ENCODE measurements at places on chromosomes 12 and 14.
A peak's percentile ranks its signal among the peaks of the same experiment; 100 is the strongest.

GRCh38 chr12:52838609-52839435 lies 4.7 kb upstream of the KRT79 start:
- no peak for DNase-seq

DNA sequence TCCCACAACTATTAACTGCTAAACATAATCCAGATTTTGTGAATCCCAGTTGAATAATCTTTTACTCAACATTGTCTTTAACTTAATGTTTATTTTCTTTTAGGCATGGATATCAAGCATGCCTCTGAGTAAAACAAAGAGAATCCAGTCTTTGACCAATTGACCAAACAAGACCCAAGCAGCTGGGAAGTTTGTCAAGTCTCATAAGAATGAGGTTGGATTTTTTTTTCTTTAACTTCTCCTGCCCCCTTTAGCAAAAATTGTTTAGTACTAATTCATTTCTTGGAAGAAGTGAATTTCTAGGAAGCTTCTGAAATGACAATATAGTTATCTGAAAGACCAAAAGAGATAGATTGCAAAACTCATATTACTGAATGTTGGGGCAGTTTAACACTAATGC lies 89.9 kb downstream of the OTOGL start:
- DNase-seq = no peak

- DNase-seq = no peak
Observed at GRCh38 chr12:17372508-17372907, 717.5 kb downstream of the RERGL start.

- DNase-seq = no peak
Observed at GRCh38 chr12:119296535-119296934, 38.0 kb upstream of the CCDC60 start.

DNA sequence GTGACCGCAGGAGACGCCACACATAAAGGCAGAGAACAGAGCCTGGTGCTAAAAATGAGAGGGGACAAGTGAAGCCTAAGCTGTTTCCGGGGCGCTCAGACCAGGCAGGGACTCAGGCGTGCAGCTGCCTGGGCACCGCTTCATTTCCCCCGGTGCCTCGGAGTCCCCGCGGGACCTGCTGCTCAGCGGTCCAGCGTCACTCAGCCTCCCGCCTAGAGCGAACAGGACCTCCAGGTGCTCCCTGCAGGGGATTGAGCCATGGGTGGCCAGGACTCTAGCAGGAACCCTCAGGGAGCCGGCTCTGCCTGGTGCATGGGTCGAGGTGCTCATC lies 31.0 kb downstream of the CCDC85C start:
- no peak for DNase-seq

DNA sequence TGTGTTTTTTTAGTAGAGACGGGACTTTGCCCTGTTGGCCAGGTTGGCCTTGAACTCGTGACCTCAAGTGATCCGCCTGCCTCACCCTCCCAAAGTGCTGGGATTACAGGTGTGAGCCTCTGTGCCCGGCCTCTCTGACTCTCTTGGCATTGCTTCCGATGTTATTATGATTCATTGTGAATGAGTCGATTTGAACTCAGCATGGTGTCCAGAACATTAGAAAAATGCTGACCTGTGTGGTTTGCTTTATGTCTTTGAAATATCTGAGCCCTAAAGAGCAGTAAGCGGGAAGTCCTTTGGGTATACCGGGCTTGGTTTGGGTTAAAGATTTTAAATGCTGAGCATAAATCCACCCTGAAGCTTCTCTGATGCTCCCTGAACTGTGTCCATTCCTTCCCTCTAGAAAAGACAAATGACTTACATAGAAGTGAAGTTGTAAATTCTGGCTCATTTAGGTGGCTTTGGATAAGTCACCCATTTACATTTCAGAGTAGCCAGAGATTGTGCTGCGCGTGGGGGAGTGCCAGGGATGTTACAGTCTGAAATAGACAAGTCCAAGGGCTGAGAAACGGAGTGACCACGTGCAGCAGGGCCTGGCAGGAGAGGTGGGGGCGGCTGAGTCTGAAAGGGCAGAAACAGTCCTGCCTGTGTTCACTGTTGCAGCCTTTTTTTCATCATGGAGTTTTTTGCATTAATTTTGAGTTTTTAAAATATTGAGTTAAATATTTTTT lies 39.6 kb downstream of the SLC15A4 start:
- DNase-seq = no peak

DNA sequence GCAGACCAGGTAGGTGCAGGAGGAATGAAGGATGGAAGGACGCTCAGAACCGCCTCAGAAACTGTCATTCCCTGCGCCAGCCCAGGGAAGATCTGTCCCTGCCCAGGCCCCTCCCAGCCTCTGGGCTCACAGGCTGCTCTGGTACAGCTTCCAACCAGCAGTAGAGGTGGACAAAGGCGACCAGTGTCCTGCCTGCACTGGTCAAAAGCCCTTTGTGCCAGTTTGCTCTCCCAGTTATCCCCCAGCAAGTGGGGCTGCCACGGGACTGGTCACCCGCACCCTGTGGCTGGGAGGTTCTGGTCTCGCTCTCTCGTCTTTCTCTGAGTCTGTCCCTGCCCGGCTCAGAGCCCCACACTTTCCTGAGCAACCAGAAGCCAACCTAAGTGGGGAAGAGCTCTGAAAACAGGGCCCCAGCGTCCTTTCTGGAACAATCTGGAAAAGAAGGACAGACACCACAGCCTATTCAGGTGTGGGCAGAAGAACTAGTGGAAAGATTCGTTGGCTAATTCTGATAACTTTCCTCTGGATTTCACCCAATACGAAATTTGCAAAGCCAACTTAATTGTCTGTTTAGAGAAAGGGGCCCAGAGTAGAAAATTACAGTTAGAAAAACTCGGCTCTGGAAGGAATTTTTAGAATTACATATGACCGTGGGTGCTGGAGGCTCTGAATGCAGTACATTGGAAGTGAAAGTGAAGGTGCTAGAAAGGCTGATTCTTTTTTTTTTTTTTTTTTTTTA lies 21.7 kb downstream of the SNRNP35 start:
- DNase-seq = no peak

- no peak for DNase-seq
Observed at GRCh38 chr12:92702754-92703679, at the start of gene PLEKHG7. Gene PLEKHG7, plus strand, starts transcription at chr12:92702989. Its CDS starts 3,643 bp downstream, at chr12:92706632.

- DNase-seq = no peak
Observed at GRCh38 chr12:78128211-78128610, 297.5 kb downstream of the NAV3 start.

GRCh38 chr12:54240971-54241588 lies 38.8 kb downstream of the CBX5 start:
- no peak for DNase-seq

DNA sequence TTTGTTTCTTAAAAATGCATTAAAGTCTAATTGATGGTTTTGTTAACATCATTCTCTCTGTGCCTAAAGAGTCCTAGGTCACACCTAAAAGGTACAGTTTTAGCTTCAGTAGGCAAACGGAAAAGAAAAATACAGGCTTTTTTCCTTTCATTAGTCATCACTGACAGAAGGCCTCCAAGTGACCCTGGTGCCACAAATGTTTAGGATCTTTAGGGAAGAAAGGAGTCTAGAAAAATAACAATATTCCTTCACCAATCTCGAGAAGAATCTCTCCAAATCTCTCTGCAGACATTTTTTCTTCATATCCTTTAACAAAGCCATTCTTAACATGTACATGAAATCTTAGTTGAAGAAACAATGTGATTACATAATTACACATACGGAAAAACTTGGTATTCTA lies 2.0 kb downstream of the DENND5B start:
- no peak for DNase-seq

DNA sequence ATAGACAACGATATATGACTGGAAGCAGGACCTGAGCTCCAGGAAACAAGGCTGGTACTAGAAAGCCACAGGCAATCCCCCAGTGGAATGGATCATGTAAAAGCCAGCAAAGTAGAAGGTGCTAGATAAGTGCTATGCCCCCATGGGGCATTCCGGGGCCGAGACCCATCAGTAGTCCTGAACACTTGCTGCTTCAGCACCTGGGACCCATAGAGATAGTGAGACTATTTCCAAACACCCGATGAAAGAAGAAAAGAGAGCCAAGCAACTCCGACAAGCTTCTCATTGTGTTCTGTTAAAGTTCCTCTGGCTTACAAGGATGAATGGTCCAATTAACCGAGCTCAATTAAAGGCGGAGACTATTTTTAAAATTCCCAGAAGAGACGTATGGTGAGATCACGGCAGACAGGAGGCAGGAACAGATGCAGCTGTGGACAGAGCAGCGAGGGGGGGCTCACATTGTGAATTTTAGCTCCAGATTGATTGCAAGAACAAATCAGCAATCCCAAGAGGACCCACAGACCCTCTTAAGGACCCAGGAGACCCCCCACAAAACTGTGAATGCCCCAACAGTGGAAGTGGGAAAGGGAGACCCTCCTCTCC lies 142.5 kb upstream of the OVCH1 start:
- DNase-seq = no peak

- DNase-seq = no peak
Observed at GRCh38 chr12:3117591-3118015, 40.4 kb downstream of the TSPAN9 start.

GRCh38 chr14:101823066-101823465 lies 61.6 kb downstream of the PPP2R5C start:
- DNase-seq = no peak

DNA sequence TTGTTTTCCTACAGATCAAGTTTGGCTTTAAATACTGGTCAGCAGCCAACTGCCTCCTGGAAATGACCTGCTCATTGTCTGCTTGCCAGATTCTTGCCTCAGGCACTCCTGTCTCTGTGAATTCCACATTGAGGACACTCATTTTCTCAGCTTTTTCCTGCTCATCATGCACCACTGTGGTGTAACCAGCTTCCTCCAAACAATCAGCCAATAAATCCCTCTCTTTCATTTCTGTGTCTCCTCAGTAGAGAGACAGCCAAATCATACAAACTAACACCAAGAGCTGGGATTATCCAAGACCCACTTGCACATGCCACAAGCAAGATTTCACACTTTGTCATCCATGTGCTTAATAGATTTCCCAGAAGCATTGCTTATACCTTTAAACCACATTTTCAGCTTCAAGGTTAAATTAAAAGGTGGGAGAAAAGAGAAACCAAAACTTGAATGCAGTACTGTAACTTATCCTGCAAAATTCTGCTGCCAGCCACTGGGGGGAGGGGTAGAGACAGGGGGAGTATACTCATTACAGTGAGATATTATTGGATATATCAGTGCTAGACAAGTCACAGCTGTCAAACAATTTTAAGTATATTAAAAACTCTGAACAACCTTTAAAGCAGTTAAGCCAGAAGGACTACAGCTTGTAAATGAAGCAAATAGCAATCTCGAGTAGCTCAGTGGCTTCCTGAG lies 105.0 kb downstream of the PPP2R5E start:
- DNase-seq = peak; percentile 2

- no peak for DNase-seq
Observed at GRCh38 chr12:4416276-4416675, 29.3 kb downstream of the FGF6 start.

GRCh38 chr12:25458047-25458552 lies 95.0 kb downstream of the LMNTD1 start:
- no peak for DNase-seq

- no peak for DNase-seq
Observed at GRCh38 chr12:112842441-112842840, 50.9 kb downstream of the RPH3A start.

DNA sequence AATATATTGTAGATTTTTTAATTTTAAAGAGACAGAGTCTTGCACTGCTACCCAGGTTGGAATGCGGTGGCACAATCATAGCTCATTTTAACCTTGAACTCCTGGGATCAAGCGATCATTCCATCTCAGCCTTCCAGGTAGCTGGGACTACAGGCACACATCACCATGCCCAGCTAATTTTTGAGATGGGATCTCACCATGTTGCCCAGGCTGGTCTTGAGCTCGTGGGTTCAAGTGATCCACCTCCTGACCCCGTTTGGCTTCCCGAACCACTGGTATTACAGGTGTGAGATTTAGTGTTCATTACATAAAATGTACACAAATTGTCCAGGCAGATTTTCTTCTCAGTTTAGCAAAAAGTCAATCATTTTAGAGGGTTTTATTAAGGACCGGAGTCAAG lies 13.6 kb downstream of the SNX6 start:
- DNase-seq = no peak

GRCh38 chr14:76550534-76550933 lies 174.6 kb downstream of the ESRRB start:
- no peak for DNase-seq

DNA sequence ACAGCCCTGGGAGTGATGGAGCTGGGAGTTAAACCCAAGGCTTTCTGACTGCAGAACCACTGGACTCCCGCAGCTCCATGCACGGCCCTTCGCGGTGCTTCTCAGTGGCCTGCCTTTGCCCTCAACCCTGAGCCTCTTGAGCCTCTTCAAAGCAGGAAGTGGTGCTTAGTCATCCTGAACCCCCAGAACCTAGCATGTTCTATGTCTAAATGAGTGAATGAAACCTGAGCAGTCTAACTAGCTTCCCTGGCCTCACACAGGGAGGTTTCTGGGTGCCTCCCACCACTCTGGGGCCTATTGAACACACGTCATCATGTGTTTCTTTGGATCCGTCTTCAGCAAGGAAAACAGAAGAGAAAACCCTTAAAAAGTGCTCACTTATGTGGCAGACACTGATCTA lies 117.9 kb upstream of the SFSWAP start:
- DNase-seq = no peak

DNA sequence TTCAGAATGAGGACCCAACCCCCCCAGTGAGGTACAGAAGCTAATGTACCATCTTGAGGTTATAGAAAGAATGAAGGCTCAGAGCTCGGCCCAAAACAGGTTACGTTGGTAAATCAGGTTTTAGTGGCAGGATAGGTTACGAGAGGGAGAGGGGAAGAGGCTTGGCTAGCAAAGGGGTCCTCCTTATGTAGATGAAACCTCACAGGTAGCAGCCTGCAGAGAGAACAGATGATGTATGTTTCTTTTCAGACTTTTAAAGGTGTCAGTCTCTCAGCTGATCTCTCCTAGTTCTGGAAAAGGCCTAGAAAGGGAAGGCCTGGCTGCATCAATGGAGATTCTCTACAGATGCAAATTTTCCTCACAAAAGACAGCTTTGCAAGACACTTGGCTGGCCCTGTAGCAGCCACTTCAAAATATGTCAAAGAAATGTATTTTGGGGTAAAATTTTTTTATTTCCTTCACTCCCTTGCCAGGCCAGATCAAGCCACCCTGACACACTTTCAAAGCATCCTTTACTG lies 71.7 kb upstream of the CPSF6 start:
- no peak for DNase-seq

DNA sequence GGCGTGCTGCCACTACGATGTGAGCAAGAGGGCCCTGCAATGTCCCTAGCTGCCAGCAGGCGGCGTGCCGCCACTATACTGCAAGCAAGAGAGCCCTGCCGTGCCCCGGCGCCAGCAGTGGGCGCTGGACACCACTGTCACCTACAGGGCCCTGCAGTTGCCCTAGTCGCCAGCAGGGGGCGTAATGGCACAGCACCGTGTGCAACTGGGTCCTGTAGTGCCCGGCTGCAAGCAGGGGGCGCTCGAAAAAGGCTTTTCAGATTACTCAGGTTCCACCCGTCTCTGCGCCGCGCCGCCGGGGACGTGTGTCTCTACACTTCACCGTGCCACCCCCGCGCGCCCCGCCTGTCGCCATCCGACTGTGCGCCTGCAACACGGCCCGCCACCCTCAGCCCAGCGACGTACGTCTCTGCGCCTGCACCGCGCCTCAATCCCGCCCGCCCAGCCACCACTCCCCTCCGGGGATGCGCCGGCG lies 1356.9 kb downstream of the TMEM121 start:
- no peak for DNase-seq

- no peak for DNase-seq
Observed at GRCh38 chr12:29204521-29204920, 55.4 kb downstream of the FAR2 start.
